Hypothalamus (tissue), 51 donors: ENCODE measurements at places on chromosomes 3 and 15.

- no peak for DNase-seq
Observed at GRCh38 chr15:38696109-38696727, 131.6 kb upstream of the RASGRP1 start.

- no peak for DNase-seq
Observed at GRCh38 chr15:97501291-97501690, 459.2 kb upstream of the ARRDC4 start.

GRCh38 chr15:29102911-29103823, 166.5 kb downstream of the NSMCE3 start:
- DNase-seq = no peak

GRCh38 chr3:80663426-80663825, 895.6 kb upstream of the ROBO1 start:
- DNase-seq = no peak

- DNase-seq = no peak
Observed at GRCh38 chr15:63560741-63561448, 36.3 kb upstream of the FBXL22 start.

- no peak for DNase-seq
Observed at GRCh38 chr15:75178171-75178937, 23.3 kb upstream of the C15orf39 start.

DNA sequence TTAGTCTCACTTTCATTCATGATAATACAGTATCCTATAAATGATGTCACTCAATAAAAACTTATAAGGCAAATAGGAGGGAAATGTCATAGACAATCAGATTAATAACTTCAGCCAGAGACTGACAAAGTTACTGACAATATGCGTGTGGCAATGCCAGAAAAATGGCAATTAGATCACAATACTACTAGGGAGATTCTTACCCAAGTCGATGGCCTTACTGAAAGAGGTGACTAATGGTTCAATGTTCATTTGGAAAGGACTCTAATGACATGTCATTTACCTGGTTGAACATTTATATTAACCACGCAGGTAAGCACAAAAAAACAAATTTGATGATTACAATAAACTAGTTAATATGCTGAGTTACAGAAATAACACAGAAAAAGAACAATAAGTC, 45.9 kb upstream of the WDR5B start:
- no peak for DNase-seq

DNA sequence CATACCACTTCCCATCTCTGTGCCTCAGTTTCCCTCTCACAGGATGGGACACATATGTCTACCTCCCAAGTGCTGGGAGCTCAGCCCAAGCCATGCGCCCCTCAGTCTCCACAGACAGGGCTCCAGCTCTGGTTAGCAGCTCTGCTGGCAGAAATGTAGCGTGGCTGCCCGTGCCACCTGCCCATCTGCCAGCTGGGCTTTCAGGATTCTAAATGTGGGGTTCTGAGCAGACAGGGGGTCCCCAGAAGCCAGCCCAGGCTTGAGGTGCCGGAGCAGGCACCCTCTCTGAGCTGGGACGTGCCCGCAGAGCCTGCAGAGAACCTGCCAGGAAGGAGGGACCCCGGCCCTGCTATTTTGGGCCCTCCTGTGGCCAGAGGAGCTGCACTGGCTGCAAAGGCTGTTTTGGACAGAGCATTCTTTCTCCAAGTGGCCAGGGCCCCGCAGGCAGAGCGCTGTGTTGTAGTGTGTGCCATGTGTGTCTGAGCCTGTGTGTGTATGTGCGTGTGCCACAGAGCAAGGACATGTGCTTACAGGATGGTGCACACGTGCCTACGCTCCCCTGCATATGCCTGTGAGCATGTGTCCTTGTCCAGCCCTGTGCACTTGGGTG, 31.7 kb downstream of the PSTPIP1 start:
- DNase-seq = no peak

- no peak for DNase-seq
Observed at GRCh38 chr3:189406148-189406547, 225.0 kb upstream of the TP63 start.

DNA sequence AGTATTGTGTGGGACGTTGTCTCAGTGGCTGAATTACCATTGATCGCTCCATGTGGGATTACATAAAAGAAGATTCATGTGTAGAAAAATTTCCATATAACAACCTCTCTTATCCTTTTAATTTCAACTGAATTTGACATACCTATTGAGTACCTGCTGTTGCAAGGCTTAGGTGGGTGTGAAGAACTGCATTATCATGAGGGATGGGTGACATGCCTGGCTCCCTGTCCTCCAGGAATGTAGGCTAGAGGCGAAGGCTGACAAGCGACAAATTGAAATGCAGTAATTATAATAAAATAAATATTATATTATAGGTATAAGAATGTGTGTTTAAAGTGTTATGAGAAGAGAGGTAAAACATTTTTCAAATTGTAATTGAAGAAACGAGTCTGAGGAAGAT, 52.7 kb upstream of the SPESP1 start:
- DNase-seq = no peak

DNA sequence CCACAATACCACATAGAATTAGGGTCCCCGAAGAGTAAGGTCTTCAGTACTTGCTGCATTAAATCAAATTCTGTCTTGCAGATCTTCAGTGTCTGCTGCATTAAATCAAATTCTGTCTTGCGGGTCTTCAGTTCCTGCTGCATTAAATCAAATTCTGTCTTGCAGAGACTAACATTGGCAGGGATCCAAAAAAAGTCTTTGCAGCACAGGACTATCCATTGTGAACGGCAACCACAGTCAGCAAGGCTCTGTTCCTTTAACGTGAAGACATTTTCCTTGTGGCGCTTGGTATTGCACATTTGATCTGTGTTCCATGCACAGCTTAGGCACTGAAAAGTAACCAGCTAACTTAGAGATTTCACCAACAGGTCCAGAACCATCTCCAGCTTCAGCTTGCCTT, 46.8 kb upstream of the POMGNT2 start:
- no peak for DNase-seq

DNA sequence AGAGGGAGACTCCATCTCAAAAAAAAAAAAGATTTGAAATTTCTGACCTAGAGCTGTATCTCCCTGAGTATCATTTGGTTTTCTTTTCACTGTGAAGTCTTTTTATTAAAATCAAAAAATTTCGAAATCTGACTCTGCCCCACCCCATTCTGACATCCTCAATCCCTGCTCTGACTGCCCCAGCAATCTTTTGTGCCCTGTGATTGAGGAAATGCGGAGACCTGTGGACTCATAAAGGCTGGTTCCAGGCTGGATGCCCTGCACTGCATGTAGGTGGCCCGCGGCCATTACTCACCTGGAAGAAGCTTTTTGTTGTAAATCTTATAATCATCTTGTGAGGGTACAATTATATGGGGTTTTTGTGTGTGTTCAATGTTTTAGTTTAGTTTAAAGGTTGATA, 147.3 kb upstream of the SEMA6D start:
- DNase-seq = no peak

DNA sequence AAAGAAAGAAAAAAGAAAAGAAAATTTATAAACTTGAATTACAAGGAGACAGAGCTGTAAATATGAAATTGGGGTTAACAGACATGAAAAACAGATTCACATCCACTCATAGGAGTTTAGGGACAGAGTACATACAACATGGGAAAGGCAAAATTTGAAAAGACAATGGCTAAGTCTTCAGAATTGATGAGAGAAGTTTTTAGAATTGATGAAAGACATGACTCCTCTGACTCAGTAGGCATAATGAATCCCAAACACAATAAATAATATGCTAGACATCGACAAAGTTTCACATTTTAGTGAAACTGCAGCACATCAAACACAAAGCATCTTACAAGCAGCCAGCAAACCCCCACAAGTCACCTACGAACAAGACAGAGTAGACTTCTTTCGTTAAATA, 84.4 kb upstream of the MELTF start:
- no peak for DNase-seq

- DNase-seq = peak; percentile 88
Observed at GRCh38 chr15:40340740-40341400, at the start of gene CCDC9B. Gene CCDC9B, minus strand, starts transcription at chr15:40340939. Its CDS starts 120 bp downstream, at chr15:40340819.

DNA sequence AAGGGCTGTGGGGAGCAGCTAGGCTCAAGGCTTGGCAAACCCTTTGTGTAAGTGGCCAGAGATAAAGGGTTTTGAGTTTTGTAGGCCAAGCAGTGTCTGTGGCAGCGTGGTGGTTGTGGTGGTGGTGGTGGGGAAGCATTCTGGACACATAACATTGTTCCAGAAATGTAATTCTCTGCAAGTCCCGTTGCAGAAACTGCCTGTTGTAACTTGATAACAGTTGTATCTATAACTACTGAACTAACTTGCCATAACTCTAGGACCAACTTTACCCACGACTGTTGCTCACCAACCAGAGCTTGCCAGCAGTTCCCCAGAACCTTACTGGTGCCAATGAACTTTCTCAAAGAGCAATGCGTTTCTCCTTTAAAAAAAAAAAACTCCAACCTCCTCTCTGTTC, 18.1 kb upstream of the TMEM40 start:
- no peak for DNase-seq

DNA sequence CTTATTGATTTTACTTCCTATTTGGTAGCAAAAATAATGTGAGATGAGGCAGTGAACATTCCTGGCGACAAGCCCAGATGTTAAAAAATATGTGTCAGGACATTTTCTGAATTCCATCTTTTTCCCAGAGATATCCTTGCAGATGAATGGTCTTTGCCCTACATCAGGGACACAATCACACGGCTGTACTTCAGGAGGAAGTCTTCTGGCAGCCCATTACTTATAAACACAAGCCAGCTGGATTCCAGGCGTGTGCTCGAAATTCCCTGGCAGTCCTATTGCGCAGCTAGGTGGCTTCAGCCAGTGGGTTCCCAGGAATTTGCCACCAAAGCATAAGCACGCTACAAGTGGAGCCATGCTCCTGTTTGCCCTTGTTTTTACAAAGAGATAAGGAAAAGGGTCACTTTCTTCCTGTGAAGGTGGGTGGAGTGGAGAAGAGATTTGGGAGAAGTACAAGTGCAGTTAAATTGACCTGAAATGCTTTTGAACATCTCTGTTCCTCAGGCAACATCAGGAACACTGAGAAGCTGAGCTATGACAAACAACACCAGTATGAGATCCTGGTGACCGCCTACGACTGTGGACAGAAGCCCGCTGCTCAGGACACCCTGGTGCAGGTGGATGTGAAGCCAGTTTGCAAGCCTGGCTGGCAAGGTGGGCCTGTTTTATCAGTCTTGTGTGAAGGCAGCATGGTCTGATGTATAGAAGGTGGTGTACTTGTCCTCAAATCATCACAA, 257.1 kb upstream of the TRIM42 start:
- DNase-seq = no peak

DNA sequence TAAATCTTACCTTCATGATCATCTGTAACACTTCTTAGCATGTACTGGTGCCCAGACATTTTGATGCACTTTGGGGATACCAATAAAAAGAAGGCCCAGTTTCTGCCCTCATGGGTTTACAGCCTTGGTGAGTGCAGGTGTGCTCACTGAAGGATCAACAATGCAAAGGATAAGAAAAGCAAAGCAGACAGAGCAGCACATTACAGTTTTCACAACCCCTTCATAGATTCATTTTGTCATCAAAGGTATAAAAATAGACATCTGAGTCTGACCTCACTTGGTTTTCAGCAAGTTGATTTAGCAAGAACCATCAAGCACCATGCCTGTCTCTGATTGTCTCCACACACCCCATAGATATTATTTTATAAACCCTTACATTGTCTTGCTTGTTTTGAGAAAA, 77.6 kb downstream of the BFSP2 start:
- no peak for DNase-seq

DNA sequence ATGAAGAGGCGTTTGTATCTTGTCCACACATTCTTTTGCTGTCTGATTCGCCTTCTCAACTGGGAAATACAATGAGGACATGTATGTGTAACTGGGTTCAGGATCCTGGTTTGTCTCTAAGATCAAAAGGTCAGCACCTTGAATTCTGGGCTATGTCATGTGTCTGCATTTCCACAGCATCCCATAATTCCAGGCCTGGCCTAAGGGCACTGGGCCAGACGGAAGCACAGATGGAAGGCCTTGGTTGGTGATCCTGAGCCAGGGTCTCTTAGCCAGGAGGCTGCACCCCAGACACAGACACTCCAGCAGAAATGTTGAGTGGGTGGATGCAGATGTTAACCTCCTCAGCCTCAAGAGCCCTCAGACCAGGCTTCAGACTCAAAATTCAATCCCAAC, 23.7 kb upstream of the HERC1 start:
- DNase-seq = no peak

DNA sequence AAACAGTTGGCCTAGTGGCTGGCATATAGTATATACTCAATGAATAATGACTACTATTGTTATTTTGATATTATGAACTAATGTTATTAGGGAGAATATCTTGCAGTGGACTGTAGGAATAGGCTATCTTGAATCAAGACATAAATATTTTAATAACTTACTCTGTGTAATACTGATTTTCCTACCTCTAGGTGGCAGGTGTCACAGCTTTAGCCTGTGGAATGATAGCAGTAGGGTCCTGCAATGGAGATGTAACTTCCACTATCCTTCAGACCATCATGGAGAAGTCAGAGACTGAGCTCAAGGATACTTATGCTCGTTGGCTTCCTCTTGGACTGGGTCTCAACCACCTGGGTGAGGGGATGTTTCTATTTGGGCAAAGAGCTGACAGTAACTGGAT, 6.5 kb downstream of the PSMD2 start:
- DNase-seq = no peak

GRCh38 chr15:92861742-92862141, 38.4 kb upstream of the CHD2 start:
- no peak for DNase-seq

GRCh38 chr15:66095871-66096687, 157.5 kb downstream of the MEGF11 start:
- no peak for DNase-seq

DNA sequence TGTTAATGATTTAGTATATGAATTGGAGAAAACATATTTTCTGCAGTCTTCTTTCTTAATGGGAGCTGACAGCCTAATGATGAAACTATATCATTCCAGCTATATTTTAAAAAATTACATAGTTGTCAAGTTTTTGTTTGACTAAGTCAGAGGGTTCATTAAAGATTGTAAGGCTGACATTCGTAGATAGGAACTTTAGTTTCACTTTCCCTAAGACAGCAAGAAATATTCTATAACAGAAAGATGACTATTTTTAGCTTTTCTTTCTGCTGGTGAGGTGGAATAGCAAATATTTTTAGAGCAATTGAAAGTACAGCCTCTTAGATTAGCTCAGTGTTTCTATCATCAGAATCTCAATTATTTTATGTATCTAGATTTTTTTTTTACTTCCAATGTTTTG, 60.2 kb downstream of the PIAS1 start:
- no peak for DNase-seq

GRCh38 chr15:70037292-70037640, 60.5 kb downstream of the TLE3 start:
- no peak for DNase-seq

DNA sequence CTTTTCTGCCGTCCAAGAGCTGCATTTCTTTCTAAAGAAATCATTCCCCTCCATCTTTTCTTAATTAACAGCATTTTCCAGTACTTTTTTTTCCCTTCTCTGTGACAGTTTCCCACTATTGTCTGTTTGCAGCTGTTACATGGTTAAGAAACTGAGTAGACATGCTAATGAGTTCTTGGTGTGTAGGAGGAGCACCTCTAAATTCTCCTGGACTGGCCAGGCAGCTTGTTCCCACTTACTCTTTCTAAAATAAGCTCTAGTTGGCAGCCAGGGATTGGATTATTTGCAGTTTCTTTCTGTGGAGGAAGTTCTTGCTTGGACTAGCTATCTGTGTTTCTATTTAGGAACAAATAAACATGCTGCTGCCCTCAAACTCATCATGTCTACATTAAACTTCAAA, 235.1 kb upstream of the GAP43 start:
- DNase-seq = no peak
